ENCODE measurements at places on chromosomes 12 and 14.

- DNase-seq, result no peak
These were observed 1117.5 kb downstream of the AACS start for GRCh38 chr12:126182619-126183236.

DNA sequence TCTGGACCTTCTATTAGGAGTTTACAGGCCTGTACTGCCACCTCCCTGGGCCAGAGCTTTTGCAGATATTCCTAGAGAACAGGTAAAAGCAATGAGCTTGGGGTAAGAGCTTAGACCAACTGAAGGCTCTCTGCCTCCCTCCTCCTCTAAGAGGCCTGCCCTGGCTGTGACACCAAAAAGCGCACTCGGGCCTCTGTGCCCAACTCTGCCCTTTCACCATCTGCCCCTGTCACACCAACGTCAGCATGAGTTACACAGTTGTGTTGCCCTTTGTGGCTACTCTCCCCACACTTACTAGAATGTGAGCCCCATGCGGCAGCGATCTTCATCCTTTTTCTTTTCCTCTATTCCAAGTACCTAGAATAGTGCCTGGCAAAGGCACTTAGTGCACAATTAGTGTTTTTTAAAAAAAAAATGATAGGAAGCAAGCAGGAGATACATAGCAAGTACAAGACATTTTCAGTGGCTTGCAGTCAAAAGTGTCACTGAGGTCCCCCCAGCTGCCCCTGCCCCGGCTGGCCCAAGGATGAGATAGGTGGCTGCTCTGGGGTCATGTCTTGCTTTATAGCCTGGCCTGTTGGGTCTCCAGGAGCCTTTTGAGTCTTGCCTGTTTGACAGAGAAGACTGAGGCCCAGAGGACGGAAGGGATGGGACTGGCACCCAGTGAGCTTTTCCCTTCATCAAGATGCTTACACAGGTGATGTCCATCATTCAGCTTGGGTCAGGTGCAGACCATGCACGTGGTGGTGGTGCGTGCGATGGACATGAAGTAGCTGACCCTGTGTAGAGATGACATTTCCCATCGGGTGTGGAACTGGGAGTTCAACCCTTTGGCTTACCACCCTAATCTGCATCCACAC is 12.5 kb downstream of the CKB start:
- no peak for DNase-seq

GRCh38 chr14:57659052-57659451 is 165.4 kb upstream of the CCDC198 start:
- DNase-seq, result no peak

DNA sequence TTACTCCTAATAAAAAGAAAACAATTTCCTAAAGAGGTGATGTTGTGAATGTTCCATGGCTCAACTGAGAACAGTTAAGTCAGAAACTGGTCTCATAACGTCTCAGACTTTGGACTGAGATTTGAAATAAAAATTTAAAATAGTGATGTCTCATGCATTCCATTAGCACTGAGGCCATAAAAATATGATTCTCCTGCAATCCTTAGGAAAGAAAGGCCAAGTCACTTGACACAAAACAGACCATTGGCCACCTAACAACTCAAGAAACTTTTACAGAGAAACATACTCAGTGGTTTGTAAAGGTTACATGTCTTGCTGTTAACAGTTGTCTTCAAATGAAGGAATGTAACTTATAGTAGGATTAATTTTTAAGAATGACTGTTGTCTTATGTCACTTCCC is 58.1 kb downstream of the STAB2 start:
- no peak for DNase-seq

DNA sequence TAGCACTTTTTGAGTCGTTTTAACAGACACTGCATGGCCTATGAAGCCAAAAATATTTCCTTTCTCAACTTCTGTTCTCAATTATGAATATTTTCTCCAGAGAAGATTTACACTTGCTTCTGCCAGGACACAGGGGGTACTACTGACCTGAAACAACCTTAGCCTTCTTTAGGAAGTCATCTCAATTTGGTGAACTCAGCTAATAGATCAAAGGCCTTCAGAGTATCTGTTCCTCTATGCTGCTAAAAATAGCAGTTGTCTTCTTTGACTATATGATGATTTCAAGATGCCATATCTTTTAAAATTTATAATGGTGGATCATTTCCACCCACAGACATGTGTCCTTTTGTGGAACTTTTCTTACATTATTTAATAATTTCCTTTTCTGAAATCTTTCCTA is 14.0 kb upstream of the NDUFA12 start:
- no peak for DNase-seq

GRCh38 chr12:13026286-13026685 is 17.9 kb upstream of the FAM234B start:
- DNase-seq, result no peak

DNA sequence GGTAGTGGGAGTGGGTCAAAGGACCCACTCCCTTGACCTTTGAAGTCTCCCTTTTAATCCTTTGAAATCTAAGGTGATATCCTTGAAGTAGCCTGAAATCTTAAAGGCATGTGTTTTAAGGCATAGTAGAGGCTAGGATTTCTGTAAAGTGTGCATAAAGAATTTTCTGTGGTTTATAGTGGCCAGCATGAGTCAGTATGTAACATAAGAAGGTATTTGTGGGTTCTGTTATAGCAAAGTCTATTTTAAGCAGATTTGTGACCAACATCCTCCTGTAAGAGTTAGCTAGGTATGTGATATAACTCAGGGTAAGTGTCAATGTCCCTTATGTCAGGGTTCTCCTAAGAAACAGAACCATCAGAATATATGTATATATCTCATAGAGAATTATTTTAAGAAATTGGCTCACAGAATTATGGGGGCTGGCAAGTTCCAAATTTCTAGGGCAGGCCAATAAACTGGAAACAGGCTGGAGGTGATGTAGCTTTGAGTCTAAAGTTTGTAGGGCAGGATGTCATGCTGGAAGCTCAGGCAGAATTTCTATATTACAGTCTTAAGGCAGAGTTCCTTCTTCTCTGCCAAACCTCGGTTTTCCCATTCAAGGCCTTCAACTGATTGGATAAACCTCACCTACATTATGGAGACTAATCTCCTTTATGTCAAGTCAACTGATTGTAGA is 18.7 kb upstream of the EPYC start:
- no peak for DNase-seq

DNA sequence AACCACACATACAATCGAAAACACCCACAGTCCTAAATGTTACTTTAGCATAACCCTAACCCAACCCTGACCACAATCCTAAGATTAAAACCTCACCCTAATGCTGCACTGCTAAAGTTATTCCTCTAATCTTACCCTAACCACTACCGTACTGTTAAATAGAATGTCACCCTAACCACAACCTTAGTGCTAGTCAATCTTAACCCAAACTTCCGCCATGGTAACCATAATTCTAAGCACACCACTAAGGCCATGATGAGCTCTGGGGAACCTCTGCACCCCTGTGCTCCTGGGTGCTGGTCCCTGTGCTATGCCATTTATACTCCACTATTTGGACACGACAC is 38.0 kb downstream of the LTBP2 start:
- DNase-seq, result no peak

- no peak for DNase-seq
These were observed 5.9 kb downstream of the CLEC4D start for GRCh38 chr12:8519171-8519570.

DNA sequence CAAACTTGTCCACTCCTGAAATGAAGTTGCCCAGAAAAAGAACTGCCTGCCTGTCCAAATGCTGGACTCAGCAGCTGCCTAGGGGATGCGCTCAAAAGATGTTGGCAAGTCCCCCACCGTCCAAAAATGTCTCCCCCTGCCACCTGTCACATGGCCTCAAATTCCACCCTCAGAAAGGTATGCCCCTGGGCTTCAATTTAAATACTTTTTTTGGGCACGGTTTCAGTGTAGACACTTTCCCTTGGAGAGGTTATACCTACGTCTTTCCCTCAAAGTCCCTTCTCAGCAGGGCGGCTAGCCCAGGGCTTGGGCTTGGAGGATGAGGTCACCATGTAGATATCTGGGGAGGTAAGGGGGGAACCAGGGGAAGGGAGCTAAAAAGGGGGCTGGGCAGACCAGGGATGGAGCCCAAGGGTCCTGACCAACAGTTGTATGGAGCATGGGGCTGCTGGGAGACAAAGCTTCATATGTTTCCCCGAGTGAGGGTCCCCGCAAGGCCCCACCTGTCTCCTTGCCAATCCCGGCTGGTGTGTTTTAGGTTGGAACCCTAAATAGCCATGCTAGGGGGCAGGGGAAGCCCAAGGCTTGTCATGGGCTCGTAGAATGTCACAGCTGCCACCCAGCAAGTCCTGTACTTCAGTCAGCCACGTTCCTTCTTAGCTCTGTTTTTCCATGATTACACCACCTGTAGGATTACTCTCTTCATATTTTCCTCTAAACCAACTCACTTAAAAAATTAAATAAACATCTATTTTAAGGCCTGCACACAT is 131.2 kb upstream of the TBX3 start:
- no peak for DNase-seq

DNA sequence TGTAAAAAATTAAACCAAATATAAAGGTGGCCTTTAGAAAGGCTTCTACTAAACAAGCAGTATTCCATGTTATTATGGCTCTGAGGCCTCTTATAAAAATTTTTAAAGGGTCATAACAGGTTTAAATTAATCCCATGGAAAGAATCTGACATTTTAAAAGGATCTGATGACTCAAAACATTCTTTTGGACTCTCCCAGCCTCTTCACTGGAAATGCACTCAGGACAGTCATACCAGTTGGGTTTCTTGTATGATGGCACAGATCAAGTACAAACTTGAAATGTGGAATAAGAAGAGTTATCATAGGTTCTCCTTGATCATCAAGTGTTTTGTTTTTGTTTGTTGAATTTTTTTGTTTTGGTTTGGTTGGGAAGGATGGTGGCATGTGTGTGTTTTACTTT is 50.8 kb downstream of the PPP2R5E start:
- DNase-seq, result no peak

DNA sequence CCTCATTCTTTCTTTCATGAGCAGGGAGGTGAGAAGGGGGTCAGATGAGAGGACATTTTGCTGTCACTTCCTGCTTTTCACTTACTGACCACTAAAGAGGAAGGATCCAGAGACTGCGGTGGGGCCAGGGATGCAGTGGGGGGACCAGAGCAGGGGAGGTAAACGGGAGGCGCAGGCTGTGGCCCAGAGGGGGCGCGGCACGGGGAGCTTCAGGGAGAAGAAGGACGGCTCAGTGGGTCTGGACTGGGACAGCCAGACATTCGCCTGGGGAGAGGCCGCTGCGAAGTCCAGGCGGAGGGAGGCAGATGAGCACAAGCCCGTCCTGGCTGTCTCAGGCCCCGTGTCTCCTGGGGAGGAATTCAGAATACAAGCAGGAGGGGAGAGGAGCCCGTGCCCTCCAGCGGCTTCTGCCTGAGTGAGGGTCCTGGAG is 41.2 kb downstream of the SLC6A12 start:
- no peak for DNase-seq

DNA sequence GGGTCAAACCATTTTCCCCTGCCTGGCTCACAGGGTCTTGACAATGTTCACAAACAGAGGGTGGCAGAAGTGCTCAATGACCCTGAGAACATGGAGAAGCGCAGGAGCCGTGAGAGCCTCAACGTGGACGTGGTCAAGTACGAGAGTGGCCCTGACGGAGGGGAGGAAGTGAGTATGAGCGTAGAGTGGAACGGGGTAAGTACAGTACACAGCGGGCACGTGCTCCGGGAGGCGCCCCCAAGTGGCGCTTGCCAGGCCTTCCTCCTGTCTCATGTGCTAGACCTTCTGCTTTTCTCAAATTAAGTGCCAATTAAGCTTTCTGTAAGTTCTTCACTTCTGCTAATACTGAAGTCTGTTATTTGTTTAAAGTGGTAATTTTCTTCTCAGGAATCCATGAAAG is 35.9 kb downstream of the XRCC3 start:
- DNase-seq, result no peak

DNA sequence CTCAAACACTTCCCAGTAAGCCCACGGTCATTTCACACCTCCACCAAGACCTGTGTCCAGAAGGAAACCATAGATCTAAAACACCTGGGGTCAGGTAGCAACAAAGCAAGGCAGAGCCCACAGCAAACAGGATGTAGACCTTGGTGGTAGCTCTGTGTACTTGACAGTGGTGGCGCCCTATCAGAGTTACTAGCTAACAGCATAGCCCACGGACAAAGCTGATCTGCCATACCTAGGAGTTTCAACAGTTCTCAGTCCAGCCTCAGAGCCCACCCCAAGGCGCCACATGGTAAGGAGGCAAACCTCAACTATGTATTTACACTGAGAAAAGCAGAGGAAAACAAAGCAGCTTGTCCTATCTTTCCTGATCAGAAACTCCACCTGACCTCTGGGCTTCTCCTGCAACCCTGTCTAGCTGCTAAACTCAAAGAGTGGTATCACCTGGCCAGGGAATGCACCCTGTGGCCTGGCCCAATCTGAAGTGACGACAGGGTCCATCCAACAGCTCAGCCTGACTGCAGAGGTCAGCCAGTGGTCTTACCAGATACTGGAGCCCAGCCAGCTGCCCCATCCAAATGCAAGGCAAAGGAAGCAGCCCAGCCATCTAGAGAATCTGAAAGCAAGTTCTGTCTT is 46.3 kb downstream of the STON2 start:
- no peak for DNase-seq

DNA sequence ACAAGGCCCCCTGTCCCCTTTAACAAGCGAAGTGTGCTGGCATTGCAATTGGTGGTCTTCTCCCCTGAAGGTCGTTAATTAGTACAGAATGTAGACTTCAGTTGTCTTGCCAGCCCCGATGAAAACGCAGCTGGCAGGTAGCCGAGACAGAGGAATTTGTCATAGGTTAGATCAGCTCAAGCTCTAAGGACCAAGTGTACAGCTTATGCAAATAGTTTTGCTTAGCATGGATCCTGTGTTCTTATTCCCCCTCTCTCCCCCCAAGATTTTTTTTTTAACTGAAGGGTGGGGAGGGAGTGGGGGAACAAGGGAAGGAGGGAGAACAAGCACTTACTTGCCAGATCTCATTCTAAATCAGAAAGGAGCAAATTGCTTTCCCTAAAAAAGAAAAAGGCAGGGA is 58.6 kb upstream of the PARP11 start:
- no peak for DNase-seq

DNA sequence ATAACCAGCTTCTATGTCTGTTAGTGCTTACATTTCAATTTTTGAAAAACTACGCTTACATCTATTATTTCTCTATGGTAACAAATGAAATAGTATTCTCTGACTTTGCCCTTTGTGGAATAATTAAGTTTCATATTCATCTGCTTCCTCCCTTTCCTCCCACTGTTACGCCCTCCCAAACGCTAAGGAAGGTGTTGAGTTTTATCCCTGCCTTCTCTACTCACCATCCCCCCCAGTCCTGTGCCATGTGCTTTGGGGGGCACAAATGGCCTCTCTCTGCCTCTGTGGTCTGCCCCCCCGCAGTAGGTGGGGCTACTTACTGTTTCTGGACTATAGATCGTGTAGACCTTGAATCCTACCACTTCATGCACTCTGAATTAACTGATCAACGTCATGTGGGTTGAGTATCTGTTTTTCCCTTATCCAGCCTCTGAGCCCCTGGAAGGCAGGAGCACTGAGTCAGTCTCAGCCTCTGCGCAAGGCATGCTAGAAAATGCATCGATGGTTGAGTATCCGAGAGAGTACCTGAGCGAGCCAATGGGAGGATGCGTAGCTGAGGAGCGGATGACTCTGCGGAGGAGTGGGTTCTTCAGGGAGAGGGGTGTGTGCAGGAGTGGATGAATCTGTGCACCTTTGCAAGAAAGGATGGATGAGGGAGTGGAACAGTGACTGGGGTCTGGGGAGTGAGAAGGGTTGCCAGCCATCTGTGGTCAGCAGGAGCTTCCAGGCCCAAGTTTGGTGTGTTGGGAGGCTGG is 114.5 kb upstream of the RTL1 start:
- no peak for DNase-seq

Measured in C1 segment of cervical spinal cord (tissue), 14 donors.